ENCODE measurements at places on chromosomes 12 and 14. TPM values are rescaled to one million over a fixed set of nuclear protein-coding genes. Genes with fewer than 3 reads are reported as not detected.

GRCh38 chr12:117085318-117085947 is 13.8 kb downstream of the TESC start:
- no peak for DNase-seq

DNA sequence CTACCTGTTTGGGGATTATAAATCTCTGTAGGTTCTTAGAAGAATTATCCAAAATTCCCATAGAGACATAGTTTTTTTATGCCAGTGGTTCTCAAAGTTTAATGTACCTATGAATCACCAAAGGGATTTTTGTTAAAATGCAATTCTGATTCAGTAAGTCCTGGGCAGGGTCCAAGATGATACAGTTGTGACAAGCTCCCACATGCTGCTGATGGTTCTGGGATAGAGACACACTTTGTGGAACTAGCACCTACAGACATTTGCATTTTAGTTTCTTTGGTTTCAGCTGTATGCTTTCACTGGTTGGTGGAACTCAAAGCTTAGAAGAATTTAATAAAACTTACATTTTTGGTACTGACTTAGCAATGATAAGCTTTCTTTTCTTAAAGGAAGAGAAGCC is 80.4 kb downstream of the PTCSC3 start:
- no peak for DNase-seq

Gene WSB2
- 105 TPM for total RNA-seq

DNA sequence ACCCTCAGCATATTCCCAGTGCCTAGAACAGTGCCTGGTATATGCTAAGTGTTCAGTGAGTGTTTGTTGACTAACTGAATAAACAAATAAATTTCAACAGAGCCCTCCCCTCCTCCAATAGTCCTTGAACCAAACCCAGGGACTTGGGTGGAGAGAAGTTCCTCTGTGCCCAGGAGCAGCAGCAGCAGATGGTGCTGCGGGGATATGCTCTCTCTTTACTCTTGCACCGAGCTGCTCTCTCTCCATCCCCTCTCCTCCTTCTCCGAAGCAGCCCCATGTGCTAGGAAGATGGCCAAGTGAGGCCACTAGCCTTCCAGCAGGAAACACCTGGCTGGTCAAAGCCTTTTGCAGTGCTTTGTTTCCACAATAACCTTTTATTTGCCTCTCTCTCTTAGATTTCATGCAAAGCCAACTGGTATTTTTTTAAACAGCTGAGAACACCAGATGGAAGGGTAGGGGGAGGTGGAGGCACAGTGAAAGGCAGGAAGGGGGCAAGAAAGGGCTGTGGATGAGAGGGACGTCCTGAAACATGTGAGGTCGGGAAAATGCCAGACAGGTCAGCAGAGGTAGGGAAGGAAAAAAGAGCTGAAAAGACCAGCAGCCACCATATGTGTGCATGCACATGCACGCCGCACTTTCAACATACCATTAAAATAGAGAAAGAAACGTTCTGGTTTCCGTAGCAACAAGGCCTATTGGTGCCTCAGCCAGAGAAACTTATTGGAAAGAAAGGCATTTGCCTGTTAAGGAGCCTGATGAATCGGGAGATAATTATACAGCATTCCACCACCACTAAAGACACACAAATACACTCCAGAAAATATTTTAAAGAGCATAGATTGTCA is 78.9 kb downstream of the EMP1 start:
- no peak for DNase-seq

GRCh38 chr12:2566161-2566560 is 228.6 kb upstream of the FKBP4 start:
- DNase-seq = no peak

All from heart left ventricle (tissue), 16 donors.